ENCODE measurements at places on chromosomes 16 and 17.

GRCh38 chr16:57486858-57487834 is 853 bp upstream of the DOK4 start:
- no peak for DNase-seq

- DNase-seq: no peak
Measured at GRCh38 chr17:46264456-46265198, 30.3 kb upstream of the LRRC37A start.

DNA sequence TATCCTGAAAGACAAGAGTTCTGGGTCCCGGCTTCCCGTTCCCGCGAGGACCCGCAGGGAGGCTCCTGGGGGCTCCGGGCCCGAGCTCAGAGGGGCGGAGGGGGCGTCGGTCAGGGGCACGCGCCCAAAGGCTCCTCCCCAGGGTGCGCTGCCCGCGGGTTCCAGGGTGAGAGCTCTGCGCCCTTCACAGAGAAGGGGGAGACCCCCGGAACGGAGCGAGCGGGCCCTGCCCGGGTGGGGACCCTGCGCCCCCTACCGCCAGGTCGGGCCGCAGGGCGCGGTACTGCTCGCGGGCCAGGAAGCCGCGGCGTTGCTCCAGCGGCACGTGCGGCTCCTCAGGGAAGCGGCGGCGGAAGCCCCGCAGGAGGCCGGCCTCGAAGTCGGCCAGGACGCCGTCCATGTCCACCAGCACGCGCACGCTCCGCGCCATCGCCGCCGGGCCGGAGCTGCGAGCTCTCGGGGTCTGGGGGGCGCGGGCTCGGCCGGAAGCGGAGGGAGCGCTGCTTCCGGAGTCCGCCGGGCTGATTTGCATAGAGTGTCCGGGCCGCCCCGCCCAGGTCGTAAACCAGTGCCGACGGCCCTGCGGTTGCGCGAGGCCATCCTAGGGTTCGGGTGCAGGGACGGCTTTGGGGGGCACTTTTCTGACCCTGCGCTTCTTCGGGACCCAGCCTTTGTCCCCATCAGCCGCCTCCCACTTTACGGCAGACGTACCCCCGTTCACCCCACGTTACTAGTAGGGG is at the start of gene NT5C:
TSS of gene NT5C (minus strand) at position 465 of the 740 bp plus-strand sequence. CDS start at position 430, 35 bp downstream.
- DNase-seq: peak; percentile 52

GRCh38 chr16:980595-980854 is 1.0 kb upstream of the SOX8 start:
- no peak for DNase-seq

GRCh38 chr17:80885947-80886582 is 105.6 kb upstream of the CHMP6 start:
- no peak for DNase-seq

DNA sequence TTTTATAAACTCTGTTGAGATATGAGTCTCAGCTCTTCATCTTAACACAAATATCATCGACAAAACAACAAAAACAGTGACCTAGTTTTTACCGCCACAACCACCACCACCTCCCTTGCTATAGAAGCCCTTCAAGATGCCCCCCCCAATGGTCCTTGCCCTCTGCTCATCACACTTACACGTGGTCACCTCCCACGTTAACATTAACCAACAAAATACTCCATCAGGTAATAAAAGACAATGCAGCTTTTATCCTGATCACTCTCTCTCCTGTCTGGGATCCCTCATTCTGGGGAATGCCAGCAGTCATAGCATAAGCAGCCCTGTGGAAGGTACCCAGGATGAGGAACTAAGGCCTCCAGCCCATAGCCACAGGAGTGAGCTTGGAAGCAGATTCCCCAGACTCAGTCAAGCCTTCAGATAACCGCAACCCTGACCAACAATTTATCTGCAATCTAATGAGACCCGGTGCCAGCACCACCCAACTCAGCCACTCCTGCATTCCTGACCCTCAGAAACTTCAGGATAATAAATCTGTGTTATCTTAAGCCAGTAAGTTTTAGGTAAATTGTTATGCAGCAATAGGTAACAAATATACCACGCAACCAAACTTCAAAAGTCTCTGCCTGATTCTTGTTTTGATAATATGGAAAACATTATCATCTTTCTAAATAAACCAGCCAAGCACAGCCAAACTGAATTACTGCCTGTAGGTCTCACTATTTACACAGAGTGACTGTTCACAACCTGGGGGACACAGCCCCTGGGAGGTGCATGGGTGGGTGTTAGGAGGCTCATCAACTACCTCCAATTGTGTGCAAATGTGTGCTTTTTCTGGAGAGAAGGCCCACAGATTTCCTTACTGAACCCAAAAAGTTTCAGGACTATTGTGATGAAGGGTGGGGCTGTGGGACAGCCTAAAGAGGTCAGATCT is 6.1 kb downstream of the PECAM1 start:
- DNase-seq: no peak

DNA sequence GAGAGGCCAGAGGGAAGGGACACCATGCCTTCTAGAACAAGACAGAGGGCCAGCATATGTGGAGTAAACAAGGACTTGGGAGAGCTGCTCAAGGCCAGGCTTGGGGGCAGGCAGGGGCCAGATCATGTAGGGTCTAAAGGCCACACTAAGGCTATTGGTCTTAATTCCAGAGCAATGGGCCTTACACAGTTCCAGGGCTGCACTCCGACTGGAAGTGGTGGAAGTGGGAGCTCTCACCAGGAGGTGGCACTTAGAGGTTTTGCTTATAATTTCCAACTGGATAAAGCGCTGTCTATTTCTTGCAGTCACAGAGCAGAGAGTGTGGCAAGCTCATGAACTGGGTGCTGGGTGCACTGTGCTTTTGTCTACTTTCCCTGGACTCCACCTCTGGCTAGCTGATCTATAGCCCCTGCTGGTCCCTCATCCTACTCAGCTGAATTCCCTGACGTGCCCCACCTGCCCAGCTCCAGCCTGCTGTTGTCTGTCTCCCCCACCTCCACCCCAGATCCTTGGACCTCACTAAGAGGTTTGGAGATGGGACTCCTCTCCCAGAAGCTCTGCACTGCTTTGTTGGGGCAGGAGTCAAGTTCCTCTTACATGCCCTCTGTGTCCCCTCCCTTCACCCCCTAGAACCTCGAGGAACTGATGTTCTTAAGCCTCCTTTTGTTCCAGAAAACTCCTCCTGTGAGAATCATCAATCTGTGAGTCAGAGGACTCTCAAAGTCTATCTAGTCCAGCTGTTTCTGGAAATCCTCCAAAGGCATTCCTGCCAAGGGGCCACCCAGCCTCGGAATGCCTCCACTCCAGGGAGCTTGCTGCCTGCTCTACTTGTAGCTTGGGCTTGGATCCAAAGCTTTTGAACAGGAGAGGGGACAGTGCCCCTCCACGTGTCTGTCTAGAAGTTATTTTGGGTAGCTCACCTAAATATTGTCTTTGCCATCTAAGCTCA is 48.1 kb upstream of the KSR1 start:
- DNase-seq: no peak

GRCh38 chr17:40451420-40451819 is 8.2 kb downstream of the IGFBP4 start:
- DNase-seq: no peak

DNA sequence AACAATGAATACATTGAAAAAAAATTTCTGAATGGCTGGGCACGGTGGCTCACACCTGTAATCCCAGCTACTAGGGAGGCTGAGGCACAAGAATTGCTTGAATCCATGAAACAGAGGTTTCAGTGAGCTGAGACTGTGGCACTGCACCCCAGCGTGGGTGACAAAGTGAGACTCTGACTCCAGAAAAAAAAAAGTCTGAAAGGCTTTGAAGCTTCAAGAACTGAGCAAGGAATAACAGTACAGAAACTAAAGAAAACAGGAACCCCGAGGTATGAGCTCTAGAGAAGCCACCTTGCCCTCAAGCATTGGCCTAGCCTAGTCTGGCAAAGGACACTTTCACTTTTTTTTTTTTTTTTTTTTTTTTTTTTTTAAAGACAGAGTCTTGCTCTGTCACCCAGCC is 45.0 kb downstream of the TEX2 start:
- DNase-seq: no peak

- DNase-seq: no peak
Measured at GRCh38 chr16:54425681-54426552, 139.3 kb upstream of the IRX3 start.

GRCh38 chr16:88131256-88131655 is 180.0 kb downstream of the BANP start:
- no peak for DNase-seq

DNA sequence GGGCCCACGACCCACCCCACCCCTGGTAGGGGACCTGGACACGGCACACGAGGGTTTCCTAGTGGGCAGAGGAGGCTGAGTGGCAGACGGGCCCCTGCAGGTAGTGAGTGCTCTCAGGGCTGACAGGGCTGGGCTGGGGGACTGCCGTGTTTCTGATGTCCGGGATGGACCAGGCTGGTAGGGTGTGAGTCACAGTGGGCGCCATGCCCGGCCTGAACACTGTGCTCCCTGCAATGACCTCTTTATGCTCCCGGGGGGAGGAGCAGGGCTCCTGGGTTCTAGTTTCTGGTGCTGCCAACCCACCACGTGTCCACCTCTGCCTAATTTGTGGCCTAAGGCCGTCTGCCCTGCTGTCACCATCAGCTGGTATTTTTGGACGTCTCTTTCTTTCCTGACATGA is 26.3 kb downstream of the ARHGAP23 start:
- no peak for DNase-seq

DNA sequence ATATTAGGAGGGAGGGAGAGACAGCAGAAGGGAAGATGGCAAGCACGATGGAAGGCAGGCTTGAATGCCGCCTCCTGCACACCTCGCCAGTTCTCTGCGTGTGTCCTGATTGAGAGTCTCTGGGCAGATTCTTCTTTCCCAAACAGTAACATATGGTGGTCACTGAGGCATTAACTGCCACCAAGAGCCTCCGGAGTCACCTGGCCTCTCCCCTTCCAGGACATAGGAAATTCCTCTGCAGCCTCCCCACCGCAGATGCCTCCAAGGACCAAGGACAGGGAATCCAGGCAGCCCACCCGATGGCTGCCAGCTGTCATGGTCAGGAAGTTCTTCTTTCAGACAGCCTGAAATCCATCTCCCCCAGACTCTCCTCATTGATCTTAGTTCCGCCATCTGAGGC is 149.3 kb downstream of the ENGASE start:
- DNase-seq: no peak

GRCh38 chr17:2776589-2777241 is 19.5 kb upstream of the RAP1GAP2 start:
- DNase-seq: no peak

- no peak for DNase-seq
Measured at GRCh38 chr16:69834807-69835466, 72.8 kb downstream of the WWP2 start.

DNA sequence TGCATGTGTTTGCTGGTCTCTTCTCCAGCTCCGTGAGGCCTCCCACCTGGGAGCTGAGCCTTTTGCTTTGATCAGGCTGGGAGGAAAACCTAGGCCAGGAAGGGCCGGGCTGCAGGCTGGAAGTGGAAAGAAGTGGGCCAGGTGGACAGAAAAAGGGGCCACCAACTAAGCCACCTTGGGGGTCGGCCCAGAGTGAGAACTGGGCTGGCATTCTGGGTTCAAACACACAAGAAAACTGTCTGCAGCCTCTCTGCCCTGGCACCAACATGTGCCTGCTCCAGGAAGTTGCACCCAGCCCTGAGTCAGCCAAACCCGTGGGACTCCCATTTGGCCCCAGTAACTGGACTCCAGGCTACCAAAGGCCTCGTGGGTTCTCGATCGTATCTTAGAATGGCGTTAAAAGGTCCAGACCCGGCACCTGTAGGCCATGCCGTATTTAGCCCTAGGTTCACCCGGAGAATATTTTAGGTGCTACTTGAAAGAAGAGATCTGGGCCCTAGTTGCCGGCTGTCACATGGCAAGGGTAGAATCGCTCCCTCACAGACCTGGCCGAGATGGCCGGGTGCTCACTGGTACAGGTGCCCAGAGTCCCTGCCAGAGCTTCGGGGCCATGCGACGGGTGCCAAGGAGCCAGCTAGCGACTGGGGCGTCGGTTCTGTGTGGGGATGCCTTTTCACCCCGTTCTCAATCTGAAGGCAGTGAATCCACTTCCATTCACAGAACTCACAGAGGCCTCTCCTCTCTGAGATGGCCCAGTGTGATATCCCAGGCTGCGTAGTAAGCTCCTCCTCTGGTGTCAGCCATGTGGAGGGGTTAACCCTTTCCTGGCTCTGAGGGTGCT is 236.6 kb downstream of the MRTFB start:
- no peak for DNase-seq

GRCh38 chr16:59042301-59042700 is 308.2 kb upstream of the GOT2 start:
- DNase-seq: no peak

DNA sequence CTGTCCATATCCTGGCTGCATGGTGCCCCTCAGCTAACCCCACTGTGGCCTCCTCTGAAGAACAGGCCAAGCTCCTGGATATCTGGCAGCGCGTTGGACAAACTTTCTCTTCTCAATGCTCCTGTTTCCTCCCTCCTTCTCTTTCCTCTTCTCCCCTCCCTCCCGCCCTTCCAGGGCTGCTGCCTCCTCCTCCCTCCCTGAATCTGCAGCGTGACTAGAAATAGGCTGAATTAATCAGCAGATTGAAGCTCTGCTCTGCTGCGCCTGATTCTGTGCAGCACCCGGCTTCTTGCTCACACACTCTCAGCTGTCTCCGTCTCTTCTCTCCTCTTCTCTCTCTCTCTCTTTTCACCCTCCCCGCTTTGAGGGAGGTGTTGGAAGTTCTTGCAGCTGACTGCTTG is 19.8 kb downstream of the TMEM94 start:
- DNase-seq: no peak

GRCh38 chr16:65476448-65476955 is 354.6 kb upstream of the CDH11 start:
- no peak for DNase-seq

DNA sequence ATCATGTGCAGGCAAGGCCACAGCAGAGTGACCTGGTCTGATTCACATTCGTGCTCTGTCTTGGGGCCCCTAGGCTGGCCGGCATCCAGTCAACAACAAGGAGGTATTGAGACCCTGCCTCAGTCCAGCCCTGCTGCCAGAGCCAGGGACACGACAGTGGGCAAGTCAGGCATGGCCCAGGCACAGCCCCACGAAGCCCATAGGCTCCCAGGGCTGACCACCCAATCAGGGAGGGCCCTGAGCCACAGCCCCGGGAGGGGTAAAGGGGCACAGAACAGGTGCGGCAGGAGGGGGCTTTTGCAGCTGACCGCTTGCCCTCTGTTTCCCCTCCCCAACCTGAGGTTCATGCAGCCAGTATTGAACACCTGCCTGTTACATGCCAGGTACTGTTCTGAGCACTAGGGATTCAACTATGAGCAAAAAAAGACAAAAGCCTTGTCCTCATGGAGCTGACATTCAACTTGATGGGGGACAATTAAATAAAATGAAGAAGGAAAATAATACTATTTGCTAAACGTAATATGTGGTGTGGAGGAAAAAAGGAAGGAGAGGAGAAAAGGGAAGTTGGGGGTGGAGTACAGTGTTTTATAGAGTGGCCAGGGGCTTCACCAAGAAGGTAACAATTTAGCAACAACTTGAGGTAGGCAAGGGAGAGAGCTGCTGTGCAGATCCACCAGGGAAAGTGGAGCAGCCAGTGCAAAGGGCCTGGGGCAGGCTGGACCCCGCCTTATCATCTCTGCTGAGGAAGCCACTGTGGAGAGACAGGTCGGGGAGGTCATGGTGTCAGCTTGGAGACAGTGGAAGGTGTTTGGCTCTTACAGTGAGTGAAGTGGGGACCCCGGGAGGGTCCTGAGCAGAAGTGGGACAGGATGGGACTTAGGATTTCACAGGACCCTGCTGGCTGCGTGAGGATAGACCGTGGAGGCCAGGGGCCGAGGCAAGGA is 6.1 kb downstream of the DRC3 start:
- DNase-seq: no peak
